Activated CD4-positive, alpha-beta T cell treated with anti-CD3 and anti-CD28 coated beads for 24 hours (primary cell): ENCODE measurements at places on chromosomes 3 and 15.
A peak's percentile ranks its signal among the peaks of the same experiment; 100 is the strongest.

GRCh38 chr3:46867550-46867898 lies 4.3 kb upstream of the MYL3 start:
- no peak for DNase-seq

GRCh38 chr3:133828576-133829309 lies 23.1 kb downstream of the SRPRB start:
- DNase-seq, result no peak

DNA sequence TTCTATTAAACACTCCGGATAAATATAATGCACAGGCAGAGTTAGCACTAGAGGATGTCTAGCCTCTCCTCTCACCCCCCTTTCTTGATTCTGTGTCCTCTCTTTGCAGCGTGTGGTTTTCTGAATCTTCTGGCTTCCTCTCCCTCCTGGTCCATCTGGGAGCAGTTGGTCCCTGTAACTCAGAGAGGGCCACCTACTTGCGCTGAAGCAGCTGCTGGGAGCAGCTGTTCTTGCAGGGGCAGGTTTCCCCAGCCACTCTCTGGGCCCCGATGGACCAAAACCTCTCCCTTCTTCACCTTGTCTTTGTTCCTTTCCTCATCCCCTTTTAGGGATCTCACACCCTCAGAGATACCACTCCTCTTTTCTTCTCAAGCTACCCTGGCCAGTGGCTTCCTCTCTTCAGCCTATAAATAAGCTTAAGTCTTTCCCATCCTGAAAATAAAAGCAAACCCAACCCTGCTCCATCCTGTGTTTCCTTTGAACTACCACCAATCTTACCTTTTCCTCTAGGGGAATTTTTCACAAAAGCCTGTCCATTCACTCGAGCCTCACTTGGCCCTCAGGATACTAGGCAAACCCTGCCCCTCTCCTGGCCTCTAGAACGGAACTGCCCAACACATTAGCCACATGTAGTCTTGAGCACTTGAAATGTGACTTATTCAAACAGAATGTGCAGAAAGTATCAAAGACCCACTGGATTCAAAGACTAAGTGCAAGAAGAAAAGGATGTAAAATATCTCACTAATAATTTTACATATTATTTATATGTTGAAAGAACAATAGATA lies 59.7 kb downstream of the STARD5 start:
- no peak for DNase-seq

- no peak for DNase-seq
Observed at GRCh38 chr3:98564282-98565005, 29.0 kb downstream of the CPOX start.

DNA sequence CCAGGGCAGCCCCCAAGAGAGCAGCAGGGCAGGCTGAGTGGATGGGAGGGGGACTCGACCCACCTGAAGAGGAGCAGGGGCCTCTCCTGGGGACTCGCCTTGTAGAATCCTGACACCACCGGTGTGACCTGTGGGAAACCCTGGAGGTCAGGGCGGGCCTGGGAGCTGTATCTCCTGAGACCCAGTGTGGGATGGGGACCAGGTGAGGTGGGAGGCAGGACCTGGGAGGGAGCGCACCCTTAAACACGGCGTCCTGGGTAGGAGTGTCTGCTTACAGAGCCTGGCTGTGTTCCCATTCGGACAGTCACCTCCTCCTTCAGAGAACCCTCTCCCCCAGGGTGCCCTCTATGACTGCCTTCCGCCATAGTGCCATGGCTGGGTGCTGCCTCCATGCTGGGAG lies 27.1 kb downstream of the C15orf39 start:
- DNase-seq, result no peak

DNA sequence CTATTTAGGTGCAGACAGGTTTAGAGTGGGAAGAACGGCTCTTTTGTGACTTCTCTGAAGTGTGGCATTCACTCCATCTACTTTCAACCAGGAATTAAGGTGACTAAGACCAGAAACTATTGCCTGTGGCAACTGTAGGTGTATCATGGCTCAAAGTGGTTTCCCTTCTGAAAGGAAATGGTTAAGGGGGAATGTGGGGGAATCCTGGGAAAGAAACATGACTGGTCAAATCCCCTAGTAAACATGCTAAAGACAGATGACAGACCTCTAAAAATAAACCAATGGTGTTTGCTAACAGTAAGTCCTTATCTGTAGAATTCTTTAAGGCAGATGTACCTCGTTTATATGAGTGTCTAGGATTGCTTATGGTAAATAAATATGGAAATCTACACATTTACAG lies 56.9 kb downstream of the MEGF11 start:
- DNase-seq, result no peak

- DNase-seq, result no peak
Observed at GRCh38 chr3:4398941-4399245, 68.2 kb downstream of the SUMF1 start.

- DNase-seq, result no peak
Observed at GRCh38 chr3:128929364-128929763, 49.9 kb downstream of the ACAD9 start.

DNA sequence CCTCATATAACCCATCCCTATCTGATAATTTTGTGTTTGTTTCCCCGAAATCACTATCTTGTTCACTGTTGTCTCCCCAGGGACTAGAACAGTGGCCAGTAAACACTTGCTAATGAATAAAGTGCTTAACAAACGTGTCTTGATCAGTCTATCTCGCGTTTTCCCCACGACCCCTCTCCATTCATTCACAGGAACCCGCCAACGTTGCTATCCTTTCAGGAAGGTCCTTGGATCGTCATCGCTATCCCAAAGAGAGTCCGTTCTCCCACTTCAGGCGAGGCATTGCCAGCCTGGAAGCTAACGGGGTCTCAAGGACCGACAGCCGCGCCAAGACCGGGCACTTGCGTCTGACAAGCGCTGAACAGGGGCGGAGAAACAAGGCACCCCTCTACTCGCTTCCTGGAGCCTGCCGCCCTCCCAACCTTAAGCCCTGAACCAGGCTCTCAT lies 344 bp downstream of the LINS1 start:
- no peak for DNase-seq

- no peak for DNase-seq
Observed at GRCh38 chr3:72957297-72957696, 39.3 kb upstream of the PPP4R2 start.

- no peak for DNase-seq
Observed at GRCh38 chr3:85939074-85939482, 980.3 kb downstream of the CADM2 start.

- no peak for DNase-seq
Observed at GRCh38 chr3:146974001-146974400, 368.9 kb upstream of the PLSCR5 start.

GRCh38 chr3:58325525-58325992 lies 7.1 kb upstream of the PXK start:
- DNase-seq, result no peak

DNA sequence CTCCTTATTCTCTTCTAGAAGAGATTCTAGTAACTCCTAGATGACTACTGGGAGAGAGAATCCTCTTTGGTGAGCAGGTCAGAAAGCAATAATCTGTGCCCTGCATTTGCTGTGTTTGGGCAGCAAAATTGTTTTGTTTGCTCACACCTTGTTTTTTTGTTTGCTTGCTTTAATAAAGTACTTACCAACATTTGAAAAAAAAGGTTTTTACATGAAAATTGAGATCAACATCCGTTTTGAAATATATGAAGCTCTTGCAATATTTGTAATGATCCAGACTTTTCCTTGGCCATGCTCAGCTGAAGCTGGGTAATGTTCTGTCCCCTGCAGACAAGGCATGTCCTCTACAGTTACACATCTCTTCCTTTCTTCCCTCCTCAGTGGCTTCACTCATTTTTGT lies 62.2 kb downstream of the DIPK2A start:
- DNase-seq, result no peak

- DNase-seq, result no peak
Observed at GRCh38 chr15:34206011-34206410, 3.9 kb downstream of the KATNBL1 start.

DNA sequence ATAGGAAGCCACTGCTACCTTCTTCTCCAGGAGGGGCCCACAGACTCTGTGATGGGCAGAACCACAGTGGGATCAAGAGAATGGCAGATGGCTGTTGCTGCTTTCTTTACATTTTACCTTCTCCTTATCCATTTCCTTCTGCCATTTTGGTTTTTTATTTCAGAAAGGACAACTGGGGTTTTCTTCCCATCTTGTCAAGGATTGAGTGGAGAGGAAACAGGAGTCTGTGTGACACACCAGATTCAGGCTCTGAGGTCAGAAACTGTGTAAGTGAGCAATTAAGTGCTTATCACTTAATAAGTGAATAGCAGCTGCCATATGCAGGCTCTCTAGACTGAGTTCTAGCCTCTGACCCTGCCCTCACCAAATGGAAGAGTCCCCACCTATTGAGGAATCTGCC lies 47.3 kb downstream of the ITGB5 start:
- DNase-seq, result no peak

DNA sequence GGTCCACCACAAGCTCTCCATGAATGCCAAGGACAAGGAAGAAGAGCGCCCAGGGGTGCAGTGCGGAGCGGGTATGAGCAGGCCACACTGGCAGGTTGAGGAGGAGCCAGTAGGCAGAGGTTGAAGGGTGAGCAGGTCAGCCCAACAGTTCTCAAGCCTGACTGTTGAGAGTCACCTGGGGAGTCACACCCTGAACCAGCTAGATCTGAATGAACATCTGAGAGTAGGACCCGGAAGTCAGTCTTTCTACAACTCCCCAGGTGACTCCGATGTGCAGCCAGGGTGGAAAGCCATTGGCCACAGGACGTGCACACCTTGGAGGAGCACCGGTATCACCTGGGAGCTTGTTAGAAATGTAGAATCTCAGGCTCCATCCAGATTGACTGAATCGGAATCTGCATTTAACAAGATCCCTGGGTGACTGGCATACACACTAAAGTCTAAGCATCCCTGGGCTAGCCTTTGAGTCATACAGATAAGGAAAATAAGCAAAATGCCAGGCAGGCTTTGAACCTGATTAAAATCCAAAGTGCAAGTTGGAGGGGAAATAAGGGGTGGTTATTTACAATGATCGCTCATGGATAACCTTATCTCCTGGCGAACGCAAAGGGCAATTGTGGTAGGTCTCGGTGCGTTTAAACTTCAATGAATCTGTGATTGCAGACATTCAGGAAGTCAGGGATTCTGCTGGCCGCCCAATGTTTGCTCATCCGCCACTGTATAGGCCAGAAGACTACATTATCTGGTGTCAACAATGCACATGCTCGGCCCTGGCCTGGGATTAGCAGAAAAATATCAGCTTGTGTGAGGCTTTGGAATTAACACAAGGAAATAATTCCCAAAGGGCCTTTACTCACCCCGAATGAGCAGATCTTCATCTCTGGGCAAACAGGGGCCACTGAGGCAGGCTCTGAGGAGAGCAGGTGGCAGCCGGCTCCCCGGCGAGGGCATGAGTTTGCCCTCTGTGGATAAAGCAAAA lies 11.7 kb upstream of the LYZL4 start:
- no peak for DNase-seq

- DNase-seq, result peak; percentile 17
Observed at GRCh38 chr3:172106989-172107388, 67.6 kb downstream of the FNDC3B start.

- DNase-seq, result no peak
Observed at GRCh38 chr3:157467200-157467599, 30.6 kb downstream of the PTX3 start.

DNA sequence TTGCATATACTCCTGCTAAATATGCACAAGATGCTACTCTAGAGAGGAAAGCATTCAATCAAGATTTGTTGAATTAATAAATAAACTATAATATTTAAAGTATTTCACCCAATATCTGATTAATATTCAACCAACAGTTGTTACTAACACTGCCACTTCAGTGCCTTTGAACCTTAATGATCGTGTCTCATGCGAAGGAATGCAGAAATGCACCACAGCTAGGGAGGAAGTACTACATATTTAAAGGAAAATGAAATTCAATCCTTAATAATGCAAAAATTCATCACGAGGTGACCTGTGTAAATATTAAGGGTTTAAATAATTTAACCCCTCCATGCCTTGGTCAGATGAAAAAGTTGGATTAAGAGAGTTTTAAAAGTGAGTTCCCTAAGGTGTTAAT lies 114.2 kb upstream of the DAZL start:
- DNase-seq, result no peak

DNA sequence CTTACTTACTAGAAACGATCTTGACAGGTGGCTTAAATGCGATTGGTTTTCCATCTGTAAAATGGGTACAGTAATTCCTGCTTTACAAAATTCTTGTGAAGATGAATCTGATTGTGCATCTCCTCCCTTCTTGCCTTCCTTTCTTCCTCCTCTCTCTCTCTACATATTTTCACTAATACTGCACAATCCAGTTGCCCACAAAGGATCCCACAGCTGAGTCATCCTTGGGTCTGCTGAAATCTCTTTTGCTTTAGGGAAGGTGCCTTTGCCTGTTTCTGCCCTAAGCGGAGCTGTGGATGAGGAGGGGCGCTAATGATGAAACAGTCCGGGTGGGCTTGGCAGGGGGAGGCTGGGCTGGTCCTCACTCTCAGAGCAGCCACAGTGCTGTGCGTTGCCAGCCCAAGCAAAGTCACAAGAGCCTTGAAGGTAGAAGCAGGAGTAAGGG lies 46.1 kb downstream of the AMOTL2 start:
- DNase-seq, result no peak

DNA sequence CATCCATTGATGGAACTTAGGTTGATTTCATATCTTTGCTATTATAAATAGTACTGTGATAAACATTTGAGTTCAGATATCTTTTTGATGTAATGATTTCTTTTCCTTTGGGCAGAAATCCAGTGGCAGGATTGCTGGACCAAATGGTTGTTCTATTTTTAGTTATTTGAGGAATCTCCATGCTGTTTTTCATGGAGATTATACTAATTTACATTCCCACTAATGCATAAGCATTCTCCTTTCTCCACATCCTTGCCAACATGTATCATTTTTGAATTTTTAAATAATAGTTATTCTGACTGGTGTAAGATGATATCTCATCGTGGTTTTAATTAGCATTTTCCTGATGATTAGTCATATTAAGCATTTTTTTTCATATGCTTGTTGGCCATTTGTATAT lies 144.0 kb upstream of the SUCLG2 start:
- DNase-seq, result no peak

DNA sequence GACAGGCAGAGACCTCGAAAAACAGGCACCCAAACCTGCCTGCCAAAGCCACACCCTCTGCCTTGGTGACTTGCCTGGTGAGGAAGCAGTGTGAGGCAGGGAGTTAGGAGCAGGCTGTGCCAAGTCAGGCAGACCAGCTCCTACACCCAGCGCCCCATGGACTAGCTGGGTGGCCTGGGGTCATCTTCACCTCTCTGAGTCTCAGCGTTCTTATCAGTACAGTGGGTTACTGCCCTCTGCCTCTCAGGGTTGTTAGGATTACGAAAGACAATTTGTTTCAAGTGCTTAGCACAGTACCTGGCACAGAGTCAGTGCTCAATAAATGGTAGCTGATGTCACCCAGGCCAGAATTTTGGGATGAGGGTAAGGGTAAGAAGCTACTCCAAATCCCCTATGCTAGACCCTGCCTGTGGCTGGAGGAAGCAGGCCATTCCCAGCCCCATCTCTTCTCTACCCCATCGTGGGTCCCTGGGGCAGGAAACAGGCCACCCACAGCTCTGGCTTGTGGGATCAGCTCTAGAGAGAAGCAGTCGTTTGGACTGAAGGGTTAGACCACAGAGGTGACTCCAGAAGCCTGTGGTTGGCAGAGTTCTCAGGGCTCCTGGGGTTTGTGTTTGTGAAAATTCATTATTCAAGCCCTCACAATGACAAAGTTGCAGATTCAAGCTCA lies 10.1 kb downstream of the SLC51B start:
- DNase-seq, result no peak

GRCh38 chr15:99414755-99415731 lies 150.7 kb upstream of the MEF2A start:
- DNase-seq, result no peak

GRCh38 chr15:68034081-68034480 lies 20.0 kb upstream of the PIAS1 start:
- no peak for DNase-seq

GRCh38 chr3:186283651-186284348 lies 78.2 kb downstream of the DGKG start:
- no peak for DNase-seq

- no peak for DNase-seq
Observed at GRCh38 chr15:73323374-73323955, 45.3 kb downstream of the HCN4 start.
